Left hindlimb (tissue), 1 donor: ENCODE measurements at places on chromosomes 13 and 19.

DNA sequence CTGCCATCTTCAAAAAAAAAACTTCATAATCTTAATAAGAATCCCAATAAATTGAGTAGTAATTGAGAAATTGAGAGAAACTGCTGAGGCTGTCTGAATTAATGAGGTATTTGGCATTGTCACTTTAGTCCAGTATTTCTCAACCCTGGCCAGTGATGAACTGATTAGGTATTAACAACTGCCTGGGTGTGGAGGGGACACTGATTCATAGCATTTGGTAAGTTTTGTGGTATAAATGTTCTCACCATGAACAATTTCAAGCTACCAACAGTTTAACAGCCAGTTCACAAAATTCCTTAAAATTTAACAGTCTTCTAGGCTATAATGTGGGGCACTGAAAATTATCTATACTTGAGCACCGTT lies 18.3 kb downstream of the GPC6 start:
- DNase-seq = no peak

GRCh38 chr19:18639706-18640243 lies 2.9 kb downstream of the KLHL26 start:
- no peak for DNase-seq

DNA sequence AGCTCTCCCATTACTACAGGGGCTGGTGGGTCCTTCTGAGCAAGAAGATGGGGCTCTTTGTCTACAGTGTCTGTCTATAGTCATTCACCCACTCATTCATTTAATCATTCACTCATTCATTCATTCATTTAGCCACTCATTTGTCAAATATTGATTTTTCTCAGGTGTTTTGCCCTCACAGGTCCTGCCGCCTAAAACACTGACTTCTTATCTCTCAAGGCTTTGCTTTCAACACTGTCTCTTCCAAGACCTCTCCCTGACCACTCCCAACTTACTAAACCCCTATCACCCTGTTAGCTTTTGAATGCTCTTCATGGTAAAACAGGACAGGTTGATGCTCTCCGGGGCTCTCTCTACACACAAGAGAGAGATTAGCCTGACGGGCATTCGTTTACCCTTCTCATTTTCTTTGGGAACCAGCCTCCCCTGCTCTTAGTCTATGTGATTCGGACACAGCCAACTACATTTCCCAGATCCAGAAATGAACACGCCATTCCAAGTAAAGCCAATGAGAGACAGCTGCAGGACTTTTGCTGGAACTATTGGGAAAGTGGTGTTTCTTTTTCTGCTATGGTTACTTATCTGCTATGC lies 22.7 kb downstream of the FAM187B start:
- DNase-seq = no peak

GRCh38 chr13:81760316-81760715 lies 1419.4 kb upstream of the SPRY2 start:
- no peak for DNase-seq

GRCh38 chr19:38634757-38635482 lies 12.5 kb upstream of the ACTN4 start:
- DNase-seq = peak; percentile 81

DNA sequence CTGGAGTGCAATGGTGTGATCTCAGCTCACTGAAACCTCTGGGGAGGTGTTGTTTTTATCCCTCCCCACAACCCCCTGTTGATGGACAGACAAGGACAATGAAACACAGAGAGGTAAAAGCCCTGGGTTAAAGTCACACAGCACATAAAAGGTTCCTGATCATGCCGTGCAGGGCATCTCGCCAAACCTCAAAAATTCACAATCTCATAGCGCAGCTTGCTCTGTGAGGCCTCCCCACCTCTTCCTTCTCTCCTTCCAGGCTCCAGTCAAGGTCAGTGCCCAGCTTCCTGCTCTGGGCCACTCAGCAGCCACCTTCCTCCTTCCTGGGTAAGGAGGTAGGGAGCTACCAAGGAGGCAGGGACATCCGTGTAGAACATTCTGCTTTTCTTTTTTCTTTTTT lies 2.3 kb downstream of the FUT2 start:
- no peak for DNase-seq

GRCh38 chr19:44960906-44961728 lies 5.9 kb downstream of the CLPTM1 start:
- no peak for DNase-seq

GRCh38 chr13:95289020-95289444 lies 12.2 kb downstream of the ABCC4 start:
- DNase-seq = no peak

GRCh38 chr13:34419025-34419424 lies 523.0 kb upstream of the NBEA start:
- DNase-seq = no peak

GRCh38 chr19:2420490-2420889 lies 6.9 kb downstream of the TIMM13 start:
- no peak for DNase-seq

DNA sequence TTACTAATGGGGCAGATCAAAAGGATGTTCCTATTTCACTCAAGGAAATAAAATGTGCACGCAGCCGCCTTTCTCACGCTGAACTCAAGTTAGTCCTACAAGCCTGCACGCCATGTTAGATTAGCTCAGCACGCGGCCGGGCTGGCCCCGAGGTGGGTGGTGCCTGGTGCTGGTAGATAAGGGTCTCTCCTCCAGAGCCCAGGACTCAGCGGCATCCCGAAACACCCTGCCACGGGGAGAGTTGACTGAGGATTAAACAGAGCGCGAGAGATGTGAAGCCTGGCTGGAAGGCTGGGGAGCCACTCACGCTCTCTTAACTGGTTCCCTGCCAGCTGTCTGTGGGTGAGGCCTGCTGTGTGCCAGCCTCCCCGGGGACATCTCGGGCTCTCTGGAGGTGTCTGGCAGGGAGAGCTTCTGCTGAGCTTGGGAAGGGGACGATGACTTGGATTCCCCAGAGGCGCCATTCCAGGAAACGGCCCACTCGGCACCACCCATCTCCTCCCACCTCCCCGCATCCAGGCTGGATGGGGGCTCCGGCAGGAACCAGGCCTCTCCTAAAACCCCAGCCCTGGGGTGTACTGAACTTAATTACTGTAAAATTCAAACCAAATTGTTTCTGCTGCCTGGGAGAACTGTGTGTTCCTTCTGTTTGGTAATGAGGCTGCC lies 122.2 kb downstream of the KDM4B start:
- peak; percentile 69 for DNase-seq

GRCh38 chr13:42977219-42977659 lies 14.8 kb downstream of the EPSTI1 start:
- no peak for DNase-seq

DNA sequence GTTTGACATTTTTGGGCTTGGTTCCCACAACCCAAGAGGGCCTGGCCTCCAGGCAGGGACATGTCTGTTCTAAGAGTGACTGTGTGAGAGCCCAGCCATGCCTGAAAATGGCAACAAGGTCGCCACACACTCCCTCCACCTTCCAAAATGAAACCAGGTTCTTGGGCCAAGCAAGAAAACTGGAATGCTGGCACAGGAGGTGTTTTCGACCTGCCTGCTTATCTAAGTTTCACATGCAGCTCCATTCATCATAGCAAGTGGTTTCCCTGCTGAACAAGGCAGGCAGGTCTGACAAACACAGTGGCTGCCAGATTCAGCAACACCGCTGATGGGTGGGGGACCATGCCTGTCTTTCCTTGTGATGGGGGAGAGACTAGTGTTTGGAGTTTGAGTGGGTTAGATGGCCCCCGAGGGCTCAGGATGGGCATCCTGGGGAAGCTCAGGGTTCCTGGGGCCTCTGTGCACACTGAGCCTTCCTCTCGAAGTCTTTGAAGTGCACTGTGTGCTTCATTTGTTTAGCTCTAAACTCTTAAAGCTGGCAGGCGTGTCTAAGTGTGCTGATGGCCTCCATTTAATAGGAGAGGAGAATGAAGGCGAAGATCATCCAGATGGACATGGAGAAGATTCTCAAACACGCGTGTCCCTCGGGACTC lies 17.9 kb upstream of the GAS6 start:
- no peak for DNase-seq

DNA sequence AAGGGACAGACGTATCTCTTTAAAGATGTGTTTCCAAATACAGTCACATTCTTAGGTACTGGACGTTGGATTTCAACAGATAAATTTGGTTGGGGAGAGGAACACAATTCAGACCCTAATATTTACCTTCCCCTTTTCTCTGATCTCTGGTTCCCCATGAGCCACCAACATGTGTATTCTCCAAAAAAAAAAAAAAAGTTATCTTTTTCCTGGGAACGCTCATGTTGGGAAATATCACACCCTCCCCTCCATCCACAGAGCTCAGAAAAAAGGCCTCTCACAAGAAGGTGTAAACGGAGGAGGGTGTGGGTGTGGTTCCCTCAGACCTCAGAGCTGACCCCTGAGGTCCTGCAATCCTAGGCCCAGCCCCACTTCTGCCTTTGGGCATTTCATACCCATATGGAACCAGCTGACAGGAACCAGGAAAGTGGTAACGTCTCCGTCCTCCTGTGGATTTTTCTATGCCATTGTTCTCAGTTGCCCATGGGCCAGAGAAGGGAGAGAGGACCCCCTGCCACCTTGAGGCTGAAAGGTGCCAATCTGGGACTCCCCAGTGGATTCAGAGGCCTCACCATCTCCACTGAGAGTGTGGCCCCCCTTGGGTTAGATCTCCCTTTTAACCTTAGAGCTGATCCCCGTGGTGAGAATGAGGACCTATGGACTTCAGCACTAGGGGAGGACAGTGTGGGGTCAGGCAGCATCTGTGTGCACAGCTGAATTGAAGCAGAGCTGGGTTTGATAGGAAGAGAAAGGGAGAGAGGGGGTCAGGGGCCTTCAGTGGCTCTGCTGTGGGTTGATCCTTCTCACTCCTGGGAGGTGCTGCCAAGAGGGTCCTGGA lies 8.4 kb upstream of the SIGLEC12 start:
- no peak for DNase-seq

DNA sequence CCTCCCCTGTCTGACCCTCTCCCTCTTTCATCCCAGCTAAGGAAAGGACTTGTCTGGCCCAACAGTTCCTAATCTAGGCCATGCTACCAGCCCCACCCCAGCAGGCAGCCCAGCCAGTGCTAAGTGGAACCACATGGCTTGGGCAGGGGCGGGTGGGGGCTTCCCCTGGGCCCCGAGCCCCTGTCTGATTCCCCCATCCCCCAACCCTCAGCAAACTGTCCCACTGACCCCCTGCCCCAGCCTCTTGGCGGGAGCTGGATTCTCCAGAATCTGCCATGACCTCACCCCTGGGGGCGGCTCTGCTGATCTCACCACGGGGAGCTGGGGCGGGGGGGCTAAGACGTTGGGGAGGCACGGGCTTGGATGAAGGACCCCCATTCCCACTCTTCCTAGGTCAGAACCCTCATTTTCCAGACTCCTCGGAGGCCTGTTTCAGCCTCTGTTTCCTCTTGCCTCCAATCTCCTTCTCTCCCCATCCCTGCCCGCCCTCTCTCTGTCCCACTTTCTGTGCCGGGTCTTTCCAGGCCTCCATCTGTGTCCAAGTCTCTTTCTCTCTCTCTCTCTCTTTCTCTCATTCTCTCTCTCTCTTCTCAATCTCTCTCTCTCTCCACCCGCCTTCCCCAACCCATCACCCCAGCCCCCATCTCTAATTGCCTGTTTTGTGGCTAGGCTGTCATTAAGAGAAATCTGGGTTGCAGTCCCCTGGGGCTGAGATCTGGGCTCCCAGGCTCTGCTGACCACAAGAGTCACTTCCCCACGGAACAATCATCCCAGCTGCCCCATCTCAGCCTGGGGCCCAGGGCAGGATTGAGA lies 2.7 kb downstream of the COL5A3 start:
- DNase-seq = peak; percentile 71

DNA sequence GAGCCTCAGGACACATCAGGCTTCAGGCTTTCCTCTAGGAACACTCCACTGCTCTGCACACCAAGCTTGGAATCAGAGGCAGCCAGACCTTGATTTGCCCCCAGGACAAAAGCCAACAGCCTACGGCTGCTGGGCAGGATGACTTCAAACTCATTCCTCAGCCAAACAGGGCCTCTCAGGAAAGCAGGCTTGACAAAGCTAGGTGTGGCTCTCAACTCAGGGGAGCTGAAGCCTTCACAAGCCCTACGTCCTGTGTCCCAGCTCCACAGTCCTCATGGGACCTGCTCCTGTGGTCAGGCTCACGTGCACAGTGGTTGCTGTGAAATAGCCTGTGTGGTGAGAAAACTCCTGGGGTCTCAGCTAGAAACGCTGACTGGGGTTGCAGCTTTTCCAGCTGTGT lies 398.9 kb upstream of the ZNF507 start:
- DNase-seq = no peak

GRCh38 chr13:20241593-20241992 lies 9.5 kb upstream of the GJB6 start:
- no peak for DNase-seq

GRCh38 chr13:113995051-113995601 lies 21.2 kb upstream of the C13orf46 start:
- no peak for DNase-seq

- DNase-seq = peak; percentile 80
Observed at GRCh38 chr19:18364826-18365528, 21.0 kb upstream of the GDF15 start.

DNA sequence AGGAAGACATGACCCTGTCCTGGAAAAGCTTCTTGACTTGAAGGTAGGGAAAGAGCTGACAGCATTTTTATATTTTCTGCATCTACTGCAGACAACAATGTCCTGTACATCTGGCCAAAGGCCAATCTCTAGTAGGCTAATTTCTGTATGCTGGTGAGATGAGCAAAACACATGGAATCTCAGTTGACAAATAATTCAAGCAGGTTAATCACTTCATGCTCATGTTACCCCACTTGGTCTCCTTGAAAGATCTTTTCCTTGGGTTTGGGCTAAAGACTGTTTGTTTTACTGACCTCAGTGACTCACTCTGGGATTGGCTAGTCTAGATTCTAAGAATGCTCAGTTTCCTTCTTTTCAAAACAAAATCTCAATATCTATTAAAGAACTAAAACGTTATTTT lies 298.8 kb downstream of the LMO7 start:
- no peak for DNase-seq

DNA sequence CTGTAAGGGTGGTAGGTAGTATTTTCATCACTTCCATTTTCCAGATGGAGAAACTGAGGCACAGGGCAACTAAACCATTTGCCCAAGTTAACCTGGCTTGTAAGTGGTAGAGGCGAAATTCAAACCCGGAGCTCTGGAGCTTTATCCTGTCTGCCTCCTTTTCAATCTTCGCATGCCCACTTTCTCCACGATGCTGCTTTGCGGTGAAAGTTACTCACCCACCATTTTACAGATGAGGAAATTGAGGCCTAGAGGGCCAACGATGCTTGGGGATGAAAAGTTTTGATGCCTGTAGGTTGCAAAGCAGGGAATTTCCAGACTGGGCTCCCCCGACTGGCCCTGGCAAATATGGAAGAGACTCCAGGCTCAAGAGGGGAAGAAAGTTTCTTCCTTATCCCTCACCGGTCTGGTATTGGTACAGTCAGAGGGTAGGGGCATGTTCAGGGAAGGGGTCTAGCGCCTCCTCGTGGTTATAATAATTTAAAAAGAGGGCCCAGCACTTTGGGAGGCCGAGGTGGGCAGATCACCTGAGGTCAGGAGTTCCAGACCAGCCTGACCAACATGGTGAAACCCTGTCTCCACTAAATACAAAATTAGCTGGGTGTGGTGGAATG lies 1.9 kb upstream of the SH2D3A start:
- DNase-seq = no peak
